ENCODE measurements at places on chromosomes 5 and 9.

DNA sequence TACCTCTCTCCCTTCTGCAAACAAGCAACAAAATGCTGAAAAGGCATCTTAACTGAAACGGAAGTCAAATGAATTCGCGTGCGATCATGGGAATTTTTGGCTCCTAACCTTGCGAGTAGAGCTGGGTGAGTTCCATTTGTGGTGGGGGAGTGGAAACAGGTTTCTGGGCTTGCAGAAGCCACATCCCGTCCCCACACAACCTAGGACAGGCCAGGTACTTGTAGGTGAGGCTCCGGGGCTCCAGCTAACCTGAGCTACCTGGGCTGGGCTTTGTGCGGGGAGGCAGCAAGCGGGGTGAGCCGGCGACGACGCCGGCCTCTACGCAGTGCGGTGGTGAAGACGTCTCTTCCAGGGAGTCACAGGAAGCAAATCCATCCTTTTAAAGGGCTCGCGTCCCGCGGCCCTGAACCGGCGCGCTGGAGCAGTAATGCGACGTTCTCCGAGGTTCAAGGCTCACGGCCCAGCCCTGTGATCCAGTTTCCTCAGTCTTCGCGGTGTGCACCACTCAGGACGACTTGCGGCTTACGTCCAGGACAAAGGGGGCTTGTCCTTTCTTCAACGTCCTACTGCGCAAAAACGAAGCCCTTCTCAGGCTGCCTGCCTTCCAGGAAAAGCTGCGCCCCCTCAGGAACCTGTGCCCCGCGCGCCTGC lies 567 bp upstream of the SPIN1 start:
- DNase-seq = peak; percentile 56

DNA sequence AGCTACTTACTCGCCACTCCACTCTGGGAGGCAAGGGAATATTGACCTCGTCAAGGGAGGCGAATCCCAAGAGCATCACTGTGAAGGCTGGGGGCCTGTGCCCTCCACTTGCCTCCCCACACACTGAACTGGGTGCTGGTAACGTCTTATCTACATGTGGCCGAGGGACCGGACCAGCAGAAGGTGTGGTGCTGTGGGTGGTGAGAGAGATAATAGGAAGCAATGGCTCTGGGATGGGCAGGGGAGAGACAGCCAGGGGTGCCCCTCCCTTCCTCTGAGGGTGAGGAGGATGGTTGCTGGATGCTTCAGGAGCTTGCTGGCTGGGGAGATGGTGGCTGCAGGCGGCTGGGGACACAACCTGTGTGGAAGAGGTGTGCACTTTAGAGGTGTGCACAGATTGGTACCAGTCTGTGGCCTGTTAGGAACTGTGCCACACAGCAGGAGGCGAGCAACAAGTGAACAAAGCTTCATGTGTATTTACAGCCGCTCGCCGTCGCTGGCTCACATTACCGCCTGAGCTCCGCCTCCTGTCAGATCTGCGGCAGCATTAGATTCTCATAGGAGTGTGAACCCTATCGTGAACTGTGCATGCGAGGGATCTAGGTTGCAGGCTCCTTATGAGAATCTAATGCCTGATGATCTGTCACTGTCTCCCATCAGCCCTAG lies 100.3 kb downstream of the ENTREP1 start:
- no peak for DNase-seq

DNA sequence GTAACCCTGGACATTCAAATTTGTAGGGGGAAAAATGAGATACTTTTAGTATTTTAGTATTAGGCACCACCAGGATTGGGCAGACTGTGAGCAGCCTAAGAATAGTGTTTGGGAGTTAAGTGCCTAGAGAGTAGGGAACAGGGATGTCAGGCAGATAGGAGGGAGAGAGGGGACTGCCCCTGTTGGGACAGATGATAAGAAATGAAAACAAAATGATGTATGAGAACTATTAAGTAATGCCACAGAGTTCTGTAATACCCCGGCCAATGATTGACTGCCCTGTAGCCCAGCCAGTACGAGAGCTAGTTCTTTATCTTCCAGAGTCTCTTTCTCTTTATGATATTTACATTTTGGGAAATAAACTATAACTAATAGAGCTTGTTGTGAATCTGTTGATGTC lies 24.4 kb downstream of the ARHGAP26 start:
- DNase-seq = no peak

- peak; percentile 68 for DNase-seq
Observed at GRCh38 chr9:91089405-91090129, 272.2 kb downstream of the AUH start.

DNA sequence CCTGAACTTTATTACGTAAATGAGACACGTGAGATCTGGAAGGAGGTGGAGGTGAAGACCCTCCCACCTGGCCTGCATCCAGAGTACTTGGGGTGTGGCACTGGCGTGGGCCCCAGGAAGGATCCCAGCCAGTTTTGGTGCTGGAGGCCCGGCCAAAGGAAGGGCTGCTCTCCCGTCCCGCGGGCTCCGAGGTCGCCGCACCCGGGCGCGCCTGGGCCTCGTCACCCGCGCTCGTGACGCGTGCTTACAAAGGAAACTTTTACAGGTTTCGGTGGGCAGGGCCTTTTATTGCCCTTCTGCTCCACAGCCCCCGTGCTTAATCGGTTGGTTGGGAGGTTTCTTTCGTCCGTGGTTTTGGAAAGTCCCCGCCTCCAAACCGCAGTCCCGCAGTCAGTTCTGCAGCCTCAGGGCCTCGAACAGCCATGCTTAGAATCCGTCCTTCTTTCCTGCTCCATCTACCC lies 29.2 kb downstream of the CDKN2A start:
- no peak for DNase-seq

- no peak for DNase-seq
Observed at GRCh38 chr5:111494355-111494999, 17.9 kb downstream of the STARD4 start.

GRCh38 chr9:75918909-75919308 lies 28.4 kb downstream of the PCSK5 start:
- no peak for DNase-seq

DNA sequence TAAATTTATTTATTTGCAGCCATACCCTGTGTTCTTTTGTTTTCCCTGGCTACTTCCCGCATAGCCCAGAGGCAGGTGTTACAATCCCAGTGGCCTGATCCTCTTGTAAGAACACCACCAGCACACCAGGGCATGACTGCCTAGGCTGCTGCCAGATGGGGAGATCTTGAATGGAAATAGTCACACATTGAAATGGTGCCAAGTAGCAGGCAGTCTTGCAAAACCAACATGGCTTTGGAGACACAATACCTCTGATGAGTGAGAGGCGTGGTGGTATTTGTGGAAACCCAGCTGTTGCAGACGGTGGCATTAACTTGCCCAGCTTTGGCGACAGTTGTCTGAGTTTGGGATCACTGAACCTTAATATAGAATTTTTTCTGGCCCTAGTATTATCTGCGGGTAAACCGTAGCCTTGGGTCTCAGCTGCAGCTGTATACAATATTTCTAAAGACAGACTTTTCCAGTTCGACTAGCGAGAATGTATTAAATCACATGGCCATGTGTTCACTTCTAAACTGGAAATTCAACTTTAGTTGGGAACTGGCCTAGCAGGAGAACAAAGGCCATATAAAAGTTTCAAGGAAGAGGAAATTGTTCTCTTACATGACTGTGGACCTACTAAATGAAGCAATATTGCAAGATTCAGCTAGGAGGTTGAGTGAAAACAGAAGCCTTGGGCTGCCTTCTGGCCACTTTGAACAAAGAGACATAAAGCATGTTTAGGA lies 277.0 kb downstream of the SMARCA2 start:
- peak; percentile 32 for DNase-seq

GRCh38 chr5:149961186-149961685 lies 678 bp downstream of the SLC26A2 start:
- no peak for DNase-seq

- peak; percentile 40 for DNase-seq
Observed at GRCh38 chr5:133969654-133970324, 1.4 kb upstream of the C5orf15 start.

GRCh38 chr9:92094655-92095054 lies 20.6 kb downstream of the SPTLC1 start:
- no peak for DNase-seq

- no peak for DNase-seq
Observed at GRCh38 chr9:127873886-127874285, 3.6 kb downstream of the AK1 start.

- DNase-seq = no peak
Observed at GRCh38 chr5:143024228-143024920, 254.2 kb downstream of the ARHGAP26 start.

GRCh38 chr5:2783223-2783622 lies 31.7 kb upstream of the IRX2 start:
- no peak for DNase-seq

DNA sequence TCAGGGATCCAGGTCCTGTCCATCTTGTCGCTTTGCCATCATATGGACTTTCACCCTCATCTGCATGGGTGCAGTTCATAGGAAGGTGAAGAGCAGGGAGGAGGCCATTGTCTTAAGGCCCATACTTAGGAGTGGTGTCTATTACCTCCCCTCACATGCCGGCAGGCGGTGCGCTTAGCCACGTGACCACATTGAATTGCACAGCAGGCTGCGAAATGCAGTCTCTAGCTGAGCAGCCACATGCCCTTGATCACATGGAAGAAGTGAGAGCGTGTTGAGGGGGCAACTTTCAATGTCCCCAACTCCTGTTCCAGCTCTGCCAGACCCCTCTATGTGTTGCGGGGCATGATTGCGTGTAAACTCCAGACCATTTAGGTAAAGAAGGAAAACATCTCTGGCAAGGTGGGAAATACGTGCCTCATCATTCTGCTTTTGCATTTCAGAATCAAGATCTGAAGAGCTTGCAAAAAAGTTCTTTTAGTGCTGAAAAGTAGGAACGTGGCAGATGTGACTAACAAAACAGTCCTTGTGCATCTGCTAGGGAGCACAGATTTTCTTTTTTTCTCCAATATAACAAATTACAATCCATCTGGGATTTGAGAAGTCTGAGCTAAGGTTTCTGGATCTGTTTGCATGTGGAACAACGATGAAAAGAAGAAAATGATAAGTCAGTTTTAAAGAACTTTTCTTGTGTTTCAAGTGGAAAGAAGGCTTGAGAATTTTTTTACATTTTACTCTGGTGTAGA lies 34.4 kb downstream of the ROPN1L start:
- DNase-seq = no peak

DNA sequence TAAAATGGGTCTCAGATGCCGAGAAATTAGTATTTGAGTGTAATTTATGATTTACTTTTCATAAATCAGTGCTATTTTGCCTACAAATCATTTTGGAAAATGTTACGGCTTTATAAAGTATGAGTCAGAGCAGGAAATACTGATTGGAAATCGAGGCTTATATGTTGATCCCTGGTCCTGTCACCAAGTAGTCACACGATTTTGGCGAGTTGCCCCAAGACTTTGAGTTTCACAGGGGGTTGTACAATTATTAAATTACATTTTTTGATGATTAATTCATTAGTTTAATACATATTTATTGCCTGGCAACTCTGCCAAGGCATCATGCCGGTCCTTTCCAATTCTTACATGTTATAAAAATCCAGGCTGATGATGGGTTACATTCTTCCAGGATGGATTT lies 443.9 kb upstream of the KLF4 start:
- DNase-seq = no peak

DNA sequence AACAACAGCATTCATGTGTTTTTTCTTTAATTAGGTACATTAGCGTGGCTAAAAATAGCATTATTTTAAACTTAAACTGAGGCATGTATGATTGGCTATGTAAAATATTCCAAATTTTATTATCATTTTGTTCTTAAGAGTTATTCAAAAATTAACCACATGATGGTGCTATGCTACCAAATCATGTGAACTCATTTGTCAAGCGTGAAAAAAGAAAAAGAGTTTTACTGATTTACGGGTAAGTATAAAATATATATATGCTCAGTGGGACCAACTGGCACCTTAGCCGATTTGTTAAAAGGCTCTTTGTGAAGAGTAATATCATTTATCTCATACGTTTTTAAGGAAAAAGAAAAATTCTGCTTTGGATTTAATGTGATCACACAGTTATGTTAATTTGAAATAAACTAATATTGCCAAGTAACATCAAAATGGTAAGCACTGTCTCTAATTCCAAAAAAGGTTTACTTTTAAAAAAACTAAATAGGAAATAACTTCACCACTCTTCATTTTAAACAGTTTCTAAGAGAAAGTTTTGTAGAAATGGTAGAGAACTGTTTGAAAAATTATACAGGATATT lies 1042.3 kb downstream of the CDH12 start:
- peak; percentile 50 for DNase-seq

DNA sequence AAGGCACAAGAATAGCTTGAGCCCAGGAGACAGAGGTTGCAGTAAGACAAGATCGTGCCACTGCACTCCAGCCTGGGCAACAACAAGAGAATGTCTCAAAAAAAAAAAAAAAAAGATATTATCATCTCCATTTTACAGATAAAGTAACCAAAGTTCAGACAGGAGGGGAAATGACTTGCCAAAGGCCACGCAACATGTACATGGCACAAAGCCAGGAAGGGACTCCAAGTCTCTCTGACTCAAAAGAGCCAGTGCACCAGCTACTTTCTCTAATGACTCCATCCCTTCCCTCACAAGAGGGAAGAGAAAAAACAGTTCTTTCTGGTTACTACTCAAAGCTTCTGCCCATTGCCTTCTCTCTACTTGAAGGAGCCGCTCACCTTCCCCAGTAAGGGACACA lies 34.1 kb downstream of the SIL1 start:
- DNase-seq = no peak

- DNase-seq = no peak
Observed at GRCh38 chr5:76990899-76991459, 38.1 kb downstream of the CRHBP start.

DNA sequence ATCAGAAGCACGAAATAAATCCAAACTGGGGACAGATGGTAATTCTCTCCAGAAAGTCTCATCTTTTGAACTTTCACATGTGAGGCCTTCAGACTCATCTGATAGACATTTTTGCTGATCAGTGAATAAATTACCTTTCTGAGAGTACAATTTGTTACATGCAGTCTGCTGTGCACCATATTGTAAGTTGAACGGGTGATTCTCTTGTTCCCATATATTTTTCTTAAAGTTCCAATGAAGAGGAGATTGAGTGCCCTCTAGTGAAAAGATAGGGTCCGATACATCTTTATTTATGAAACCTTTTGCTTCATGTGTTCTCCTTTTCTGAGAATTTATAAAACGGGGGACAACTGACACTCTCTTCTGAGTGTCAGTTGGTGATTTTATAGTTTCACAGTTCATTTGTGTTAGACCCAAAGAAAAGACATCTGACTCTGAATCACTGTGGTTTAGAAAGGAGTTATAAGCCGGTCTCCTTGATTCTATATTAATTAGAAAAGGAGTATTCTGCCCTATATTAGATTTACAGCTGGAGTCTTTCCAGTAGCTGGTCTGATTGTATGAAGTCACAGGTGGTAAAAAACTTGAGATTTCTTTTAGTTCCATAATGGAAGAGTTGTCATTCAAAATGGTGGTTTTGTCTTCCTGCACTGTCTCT lies 30.4 kb downstream of the GNG10 start:
- peak; percentile 55 for DNase-seq

GRCh38 chr9:87214991-87215390 lies 267.7 kb upstream of the GAS1 start:
- DNase-seq = no peak

GRCh38 chr9:93037476-93037971 lies 21.0 kb upstream of the SUSD3 start:
- DNase-seq = no peak

- DNase-seq = no peak
Observed at GRCh38 chr9:102483651-102484050, 511.5 kb upstream of the CYLC2 start.
